ENCODE measurements at places on chromosomes 2 and 18.

GRCh38 chr2:20704886-20705285, 37.9 kb downstream of the GDF7 start:
- DNase-seq = no peak

GRCh38 chr2:195470622-195471021, 186.4 kb upstream of the SLC39A10 start:
- DNase-seq = no peak

DNA sequence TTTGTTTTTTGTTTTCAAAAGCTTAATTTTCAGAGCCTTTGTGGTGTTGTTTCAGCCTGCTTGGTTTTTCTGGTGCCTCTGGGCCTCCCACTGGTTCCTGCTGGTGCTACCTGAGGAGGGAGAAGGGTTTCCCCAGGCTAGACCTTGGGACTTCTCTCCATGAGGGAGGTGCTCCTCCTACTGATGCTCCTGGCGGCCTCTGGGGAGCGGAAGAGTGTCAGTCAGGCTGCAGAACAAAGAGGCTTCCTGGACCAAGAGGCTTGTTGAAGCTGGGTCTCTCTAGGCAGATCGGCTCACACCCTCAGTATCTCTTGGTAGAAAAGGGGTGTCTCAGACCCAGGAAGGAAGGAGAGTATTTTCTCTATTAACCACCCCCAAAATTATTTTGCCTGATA, 32.2 kb downstream of the RFX8 start:
- DNase-seq = no peak

DNA sequence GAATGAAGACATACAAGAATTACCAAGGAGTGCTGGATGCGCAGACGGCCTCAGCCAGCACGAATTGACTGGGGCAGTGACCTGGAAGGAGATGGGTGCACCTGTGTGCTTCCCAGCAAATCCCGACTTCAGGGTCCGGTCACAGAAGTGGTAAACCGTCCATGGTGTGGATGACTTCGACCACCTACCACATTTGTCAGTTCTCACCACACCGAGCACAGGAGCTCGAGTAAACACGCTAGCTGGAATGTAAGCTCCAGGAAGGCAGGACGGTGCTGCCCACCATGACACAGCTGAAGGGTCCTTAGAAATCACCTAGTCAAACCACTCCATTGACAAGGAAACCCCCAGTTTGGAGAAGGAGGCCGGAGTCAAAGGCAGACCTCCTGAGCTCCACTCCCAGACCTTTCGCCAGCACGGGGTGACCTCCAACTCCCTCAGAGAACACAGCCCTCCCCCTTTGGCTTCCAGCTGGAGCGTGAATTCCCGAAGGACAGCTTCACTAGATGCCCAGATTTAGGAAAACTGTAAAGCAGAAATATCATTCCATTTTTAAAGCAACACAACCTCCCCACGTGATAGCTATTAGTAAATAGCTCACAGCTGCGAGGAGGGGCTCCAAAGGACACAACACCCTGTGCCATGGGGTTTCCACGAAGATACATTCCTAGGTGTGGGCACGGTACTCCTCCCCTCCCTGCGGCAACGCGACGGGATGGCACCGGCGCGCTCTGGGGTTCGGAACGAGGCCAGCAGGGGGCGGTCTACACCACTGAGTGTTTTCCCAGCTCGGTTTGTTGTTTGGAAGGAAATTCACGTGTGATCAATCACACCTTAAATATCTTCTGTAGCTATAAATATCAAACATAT, 34.1 kb upstream of the GNAL start:
- DNase-seq = no peak

DNA sequence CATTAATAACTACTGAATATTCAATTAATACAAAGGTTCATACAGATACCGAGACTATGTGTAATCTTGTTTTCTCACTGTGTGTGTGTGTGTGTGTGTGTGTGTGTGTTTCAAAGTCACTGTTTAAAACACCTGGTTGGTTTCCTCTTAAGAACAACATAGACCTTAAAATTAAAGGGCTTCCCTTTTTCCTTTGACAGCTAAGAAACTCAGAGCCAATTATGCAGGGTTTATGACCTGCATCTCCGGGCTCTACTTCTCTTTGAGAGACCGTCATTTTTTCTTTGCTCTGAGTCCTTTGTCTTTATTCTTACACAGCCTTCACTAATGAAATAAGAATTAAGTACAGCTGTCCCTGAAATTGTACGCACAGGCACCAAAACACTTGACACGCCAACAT, 145.6 kb downstream of the HDAC4 start:
- no peak for DNase-seq

DNA sequence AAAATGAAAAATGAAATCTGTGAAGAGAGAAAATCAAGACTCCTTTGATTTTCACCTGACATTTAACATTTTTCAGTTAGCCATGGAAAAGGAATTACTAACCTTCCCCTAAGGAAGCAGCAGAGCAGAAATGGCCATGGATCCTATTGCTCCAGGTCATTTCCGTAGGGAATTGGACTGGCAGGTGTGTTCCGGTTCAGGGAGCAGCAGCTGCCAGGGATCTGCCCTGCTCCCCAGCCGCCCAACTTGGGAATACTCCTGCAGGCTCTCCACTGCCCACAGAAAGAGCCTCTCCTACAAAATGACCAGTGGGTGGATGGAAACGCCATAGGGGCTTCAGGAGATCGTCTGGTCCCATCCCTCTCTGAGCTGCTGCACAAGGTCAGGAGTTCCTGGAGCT, 86.0 kb upstream of the MAPK4 start:
- no peak for DNase-seq

- DNase-seq = no peak
Observed at GRCh38 chr2:16940214-16940613, 274.6 kb upstream of the CYRIA start.

GRCh38 chr2:109089602-109090300, 39.3 kb upstream of the SH3RF3 start:
- DNase-seq = no peak

- no peak for DNase-seq
Observed at GRCh38 chr2:197240421-197241041, 70.0 kb downstream of the ANKRD44 start.

- no peak for DNase-seq
Observed at GRCh38 chr18:4035521-4035920, 419.6 kb downstream of the DLGAP1 start.

GRCh38 chr2:118849226-118850167, 2.0 kb upstream of the EN1 start:
- DNase-seq = no peak

GRCh38 chr18:79932907-79933306, 18.5 kb downstream of the SLC66A2 start:
- no peak for DNase-seq

GRCh38 chr2:85213404-85213803, 80.2 kb downstream of the TCF7L1 start:
- DNase-seq = no peak

DNA sequence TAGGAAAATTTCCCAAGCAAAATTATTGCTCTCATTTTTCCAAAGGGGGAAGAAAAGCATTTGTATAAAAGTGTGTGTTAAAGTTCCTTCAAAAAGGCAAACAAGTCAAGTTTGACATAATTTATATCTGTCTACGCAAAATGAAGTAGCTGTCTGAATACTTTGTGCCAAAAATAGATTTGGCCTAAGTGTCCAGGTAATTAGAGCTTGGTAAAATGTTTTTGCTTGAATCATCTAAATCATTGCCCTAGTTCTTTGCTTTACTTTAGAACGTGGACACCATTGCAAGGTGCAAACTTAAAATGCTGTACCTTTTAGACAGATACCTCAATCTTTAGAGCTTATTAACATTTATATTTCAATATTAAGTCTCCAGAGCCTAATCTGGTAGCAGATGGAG, 97.6 kb upstream of the MAPRE2 start:
- DNase-seq = no peak

- DNase-seq = no peak
Observed at GRCh38 chr2:11863103-11863502, 116.7 kb downstream of the LPIN1 start.

- DNase-seq = no peak
Observed at GRCh38 chr18:45783097-45784075, 42.1 kb upstream of the SIGLEC15 start.

GRCh38 chr18:70468861-70469547, 180.2 kb downstream of the SOCS6 start:
- DNase-seq = no peak

GRCh38 chr2:100422320-100423055, 5.0 kb upstream of the CHST10 start:
- no peak for DNase-seq

DNA sequence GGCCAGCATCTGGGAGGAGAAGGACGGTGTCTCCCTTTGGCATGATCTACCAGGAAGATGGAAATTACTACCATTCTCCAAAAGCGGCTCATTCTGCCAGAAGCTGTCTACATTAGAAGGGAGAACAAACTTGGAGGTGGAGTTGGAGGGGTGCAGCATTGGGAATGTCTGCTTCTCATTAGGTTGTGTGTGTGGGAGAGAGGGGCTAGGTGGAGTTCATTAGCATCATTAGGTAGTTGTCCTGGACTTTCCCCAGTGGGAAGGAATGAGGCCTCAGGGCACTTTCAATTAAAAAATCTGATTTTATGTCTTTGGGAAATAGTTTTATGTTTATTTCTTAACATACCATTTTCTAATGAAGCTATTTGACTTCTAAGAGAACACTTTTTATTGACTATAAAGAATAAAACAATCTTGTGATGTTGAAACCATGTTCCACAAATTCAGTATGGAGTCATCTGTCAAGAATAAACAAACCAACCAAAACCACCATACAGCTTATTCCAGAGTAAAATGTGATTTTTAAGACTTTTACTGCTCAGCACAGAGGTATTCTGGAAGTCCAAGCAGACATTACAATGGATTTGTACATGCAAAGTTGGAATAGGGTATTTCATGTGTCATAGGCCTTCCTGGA, 60.6 kb downstream of the VAPA start:
- no peak for DNase-seq

GRCh38 chr18:25310045-25310444, 41.9 kb downstream of the ZNF521 start:
- peak; percentile 25 for DNase-seq
